ENCODE measurements at places on chromosomes 13 and 19.

DNA sequence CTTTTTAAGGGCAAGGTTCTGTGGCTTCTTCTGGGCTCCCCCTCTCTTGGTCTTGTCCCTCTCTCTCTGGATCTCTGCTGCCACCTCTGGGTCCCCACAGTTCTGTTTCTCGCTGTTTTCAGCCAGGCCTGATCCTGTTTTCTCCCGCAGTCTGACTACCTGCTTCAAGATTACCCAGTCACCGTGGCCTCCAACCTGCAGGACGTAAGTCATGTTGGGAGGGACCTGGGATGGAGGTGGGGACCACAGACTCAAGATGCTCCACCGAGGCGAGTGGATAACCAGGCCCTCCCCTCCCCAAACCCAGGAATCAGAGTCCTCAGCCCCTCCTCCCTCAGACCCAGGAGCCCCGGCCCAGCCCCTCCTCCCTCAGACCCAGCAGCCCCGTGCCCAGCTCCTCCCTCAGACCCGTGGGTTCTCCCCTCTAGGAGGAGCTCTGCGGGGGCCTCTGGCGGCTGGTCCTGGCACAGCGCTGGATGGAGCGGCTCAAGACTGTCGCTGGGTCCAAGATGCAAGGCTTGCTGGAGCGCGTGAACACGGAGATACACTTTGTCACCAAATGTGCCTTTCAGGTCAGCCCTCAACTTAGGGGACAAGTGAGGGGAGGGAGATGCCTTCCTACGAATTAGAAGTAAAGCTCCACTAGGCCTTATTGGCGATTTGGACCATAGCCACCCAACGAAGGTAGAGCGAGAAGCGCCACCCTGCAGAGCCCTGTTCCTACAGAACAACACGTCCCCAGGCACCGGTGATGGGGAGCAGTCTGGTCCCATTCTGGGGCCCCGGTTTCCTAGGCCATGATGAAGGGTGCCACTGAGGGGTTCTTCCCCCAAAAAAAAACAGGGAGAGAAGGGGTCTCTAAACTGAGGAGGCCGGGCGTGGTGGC, 2.2 kb downstream of the FLT3LG start:
- peak; percentile 80 for DNase-seq

DNA sequence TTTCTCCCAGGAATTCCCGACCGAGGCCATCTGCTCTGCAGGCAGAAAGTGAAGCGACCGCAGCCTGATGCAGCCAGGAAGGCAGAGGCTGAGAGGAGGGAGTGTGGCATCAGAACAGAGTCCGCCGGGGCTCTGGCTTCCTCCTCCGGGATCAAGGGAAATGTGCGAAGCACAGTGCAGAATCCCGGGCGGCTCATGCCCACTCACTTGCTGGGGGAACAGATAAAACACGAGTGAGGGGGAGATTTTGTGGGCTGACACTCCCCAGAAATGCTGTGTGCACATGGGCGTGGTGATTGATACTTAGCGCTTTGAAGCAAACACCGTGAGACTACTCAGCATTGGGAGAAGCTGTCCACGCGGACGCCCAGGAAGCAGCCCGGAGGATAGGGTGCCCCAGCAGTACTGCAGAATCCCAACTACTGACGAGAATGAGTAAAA, 75.3 kb upstream of the POMP start:
- no peak for DNase-seq

DNA sequence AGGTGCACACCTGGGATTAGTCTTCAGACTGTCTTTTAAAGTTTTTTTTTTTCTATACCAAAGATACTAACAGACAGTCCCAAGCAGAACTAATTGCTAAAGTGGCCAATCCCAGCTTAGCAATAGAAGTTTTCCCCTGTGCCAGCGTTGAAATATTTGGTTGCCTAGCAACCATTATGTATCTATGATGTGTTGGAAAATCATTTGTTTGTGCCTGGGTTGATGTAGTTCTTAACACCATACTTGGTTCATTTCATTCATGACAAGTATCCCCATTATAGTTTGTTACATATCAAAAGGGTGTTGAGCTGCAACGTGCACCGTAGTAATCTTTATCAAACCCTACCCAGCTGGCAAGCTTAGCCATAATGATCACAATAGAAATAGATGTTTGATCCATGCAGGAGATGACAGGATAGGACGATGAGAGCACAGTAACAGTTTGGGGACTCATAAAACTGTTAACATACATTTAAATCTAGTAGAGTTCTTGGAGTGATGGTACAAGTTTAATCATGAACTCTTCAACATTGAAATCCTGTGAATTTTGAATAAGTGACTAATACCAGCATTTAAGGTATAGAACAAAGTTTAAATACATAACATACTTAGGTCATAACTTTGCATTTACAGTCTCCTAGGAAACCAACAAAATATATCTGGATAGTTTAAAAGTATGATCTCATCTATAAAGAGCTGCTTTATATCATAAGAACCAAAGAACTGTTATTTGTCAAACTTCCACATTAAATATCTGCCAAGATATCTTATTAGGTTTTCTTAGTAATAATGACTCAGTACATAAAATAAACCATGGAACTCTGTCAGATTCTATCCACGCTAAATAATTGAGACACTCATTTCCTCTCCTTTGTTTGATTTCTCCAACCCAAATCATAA, 73.4 kb downstream of the MBNL2 start:
- no peak for DNase-seq

- peak; percentile 79 for DNase-seq
Observed at GRCh38 chr19:47247308-47247990, 8.9 kb upstream of the CCDC9 start.

GRCh38 chr19:38678891-38679494, 31.5 kb downstream of the ACTN4 start:
- DNase-seq: no peak

DNA sequence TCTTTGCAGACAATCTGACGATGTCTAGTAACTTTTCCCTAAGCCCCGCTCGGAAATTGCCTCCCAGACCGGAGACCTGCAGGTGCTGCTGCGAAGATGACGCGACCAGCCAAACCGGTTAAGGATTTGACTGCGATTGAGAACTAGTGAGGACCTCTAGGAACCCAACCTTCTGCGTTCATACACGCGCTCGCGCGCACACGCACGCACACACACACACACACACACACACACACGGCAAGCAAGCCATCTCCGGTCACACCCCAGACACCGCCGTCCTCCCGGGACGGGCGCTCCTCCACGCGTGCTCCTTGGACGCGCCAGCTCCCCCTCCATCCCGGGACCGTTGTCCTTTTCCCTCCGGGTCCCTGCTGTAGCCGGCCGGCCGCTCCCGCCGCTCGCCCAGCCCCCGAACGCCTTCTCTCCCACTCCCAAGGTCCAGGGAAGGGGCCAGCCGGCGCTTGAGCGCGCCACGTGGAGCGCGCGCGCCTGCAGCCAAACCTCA, 1.2 kb downstream of the TBC1D4 start:
- DNase-seq: peak; percentile 11

DNA sequence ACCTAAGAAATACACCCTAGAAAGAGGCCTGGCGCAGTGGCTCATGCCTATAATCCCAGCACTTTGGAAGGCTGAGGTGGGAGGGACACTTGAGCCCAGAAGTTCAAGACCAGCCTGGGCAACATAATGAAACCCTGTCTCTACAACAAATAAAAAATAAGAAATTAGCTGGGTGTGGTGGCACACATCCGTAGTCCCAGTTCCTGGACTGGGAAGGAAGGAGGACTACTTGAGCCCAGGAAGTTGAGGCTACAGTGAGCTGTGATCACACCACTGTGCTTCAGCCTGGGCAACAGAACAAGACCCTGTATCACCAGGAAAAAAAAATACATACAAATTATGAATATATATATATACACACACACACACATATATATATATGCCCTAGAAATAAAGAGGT, 42.7 kb downstream of the PHF11 start:
- DNase-seq: no peak

DNA sequence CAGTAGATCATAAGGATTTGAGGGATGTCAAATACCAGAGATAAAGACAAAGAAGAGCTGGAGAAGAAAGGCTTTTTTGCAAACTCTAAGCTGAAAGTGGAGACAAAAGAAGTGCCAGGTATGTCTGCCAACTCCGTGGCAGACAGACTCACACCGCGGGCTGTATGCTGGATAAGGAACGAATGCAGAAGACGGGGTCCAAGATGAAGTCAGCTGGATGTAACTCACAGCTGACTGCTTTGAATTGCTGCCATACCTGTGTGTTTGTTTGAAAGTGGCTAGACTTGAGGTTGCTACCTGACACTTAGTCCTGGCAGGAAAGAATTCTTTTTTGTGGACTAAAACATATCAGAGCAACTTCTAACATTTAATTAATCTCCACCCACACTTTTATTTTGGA, 398.8 kb downstream of the DLEU7 start:
- DNase-seq: no peak

- no peak for DNase-seq
Observed at GRCh38 chr13:60230593-60230992, 66.9 kb upstream of the DIAPH3 start.

DNA sequence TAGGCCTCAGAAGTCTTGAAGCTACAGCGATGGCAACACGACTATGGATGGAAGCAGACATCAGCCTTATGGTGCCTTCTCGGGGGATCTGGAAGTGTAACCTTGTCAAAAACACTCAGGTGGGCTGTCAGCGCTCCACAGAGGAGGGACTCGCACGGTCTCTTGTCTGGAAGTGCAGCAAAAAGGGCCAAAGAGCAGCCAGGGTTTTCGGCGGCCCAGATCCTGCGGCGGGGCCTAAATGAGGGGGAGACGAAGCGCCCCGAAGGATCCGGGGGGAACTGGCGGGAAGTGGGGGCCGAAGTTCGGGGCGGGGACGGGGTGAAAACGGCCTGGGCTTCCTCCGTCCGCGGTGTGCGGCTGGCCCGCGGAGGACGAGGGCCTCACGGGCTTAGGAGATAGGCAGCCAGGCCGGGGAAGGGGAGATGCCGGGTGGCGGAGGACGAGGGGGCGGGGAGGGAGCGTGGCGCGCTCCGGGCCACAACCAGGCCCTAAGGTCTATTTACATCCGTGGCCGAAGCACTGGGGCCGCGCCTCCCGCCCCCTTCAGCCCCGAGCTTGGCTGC, 637 bp downstream of the RANBP3 start:
- no peak for DNase-seq

GRCh38 chr19:41584931-41585330, 9.0 kb downstream of the CEACAM21 start:
- DNase-seq: no peak

DNA sequence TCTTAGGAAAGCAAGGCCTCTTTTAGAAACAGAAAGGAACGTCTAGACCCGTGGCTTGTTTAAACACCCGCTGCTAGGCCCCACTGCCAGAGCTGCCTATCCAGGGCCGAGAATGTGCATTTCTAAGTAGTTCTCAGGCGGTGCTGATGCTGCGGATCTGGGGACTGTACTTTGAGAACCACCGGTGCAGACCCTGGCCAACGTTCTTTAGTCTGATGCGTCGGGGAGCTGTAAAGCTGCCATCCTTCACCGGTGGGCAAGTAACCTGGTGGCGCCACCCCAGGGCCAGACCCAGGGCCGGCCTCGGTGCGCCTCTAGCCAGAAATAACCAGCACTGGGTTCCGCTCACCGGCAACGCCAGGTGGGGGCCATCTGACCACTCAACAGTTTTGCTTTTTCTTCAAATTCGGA, 47.1 kb downstream of the TGDS start:
- peak; percentile 35 for DNase-seq

DNA sequence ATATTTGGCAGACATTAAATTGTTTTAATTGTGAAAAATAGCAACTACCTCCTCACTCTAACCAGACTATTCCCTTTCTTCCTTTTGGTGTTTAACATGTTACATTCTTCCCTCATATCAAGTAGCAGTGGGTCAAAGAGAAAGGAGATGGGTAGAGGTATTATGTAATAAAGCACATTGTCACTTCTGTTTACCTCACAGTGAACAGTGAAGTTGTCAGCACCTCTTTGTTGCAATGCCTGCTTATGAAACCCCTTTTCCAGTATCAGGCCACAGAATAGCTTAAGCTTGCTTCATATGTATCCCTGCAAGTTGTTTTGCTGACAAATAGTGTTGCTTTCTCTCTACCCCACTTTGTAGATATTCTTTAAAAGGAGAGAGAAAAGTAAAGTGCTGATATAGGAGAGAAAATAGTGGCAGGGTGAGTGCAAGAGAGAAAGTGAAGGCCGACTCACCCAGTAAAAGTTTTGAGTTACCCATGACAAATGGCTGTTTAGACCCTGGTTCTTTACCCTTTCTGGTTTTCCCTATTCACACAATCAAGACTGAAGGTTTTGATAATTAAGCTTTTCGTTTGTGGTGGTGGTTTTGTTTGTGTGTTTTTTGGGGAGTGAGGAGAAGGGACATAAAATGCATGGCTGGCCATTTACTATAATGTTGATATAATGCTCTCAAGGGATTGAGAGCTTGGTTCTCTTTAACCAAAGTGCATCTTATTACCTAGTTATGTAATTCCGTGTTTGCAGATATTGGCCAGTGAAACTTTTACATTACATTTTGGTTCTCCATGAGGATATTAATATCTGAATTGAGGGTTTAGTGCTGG, 3.7 kb downstream of the ITM2B start:
- no peak for DNase-seq

DNA sequence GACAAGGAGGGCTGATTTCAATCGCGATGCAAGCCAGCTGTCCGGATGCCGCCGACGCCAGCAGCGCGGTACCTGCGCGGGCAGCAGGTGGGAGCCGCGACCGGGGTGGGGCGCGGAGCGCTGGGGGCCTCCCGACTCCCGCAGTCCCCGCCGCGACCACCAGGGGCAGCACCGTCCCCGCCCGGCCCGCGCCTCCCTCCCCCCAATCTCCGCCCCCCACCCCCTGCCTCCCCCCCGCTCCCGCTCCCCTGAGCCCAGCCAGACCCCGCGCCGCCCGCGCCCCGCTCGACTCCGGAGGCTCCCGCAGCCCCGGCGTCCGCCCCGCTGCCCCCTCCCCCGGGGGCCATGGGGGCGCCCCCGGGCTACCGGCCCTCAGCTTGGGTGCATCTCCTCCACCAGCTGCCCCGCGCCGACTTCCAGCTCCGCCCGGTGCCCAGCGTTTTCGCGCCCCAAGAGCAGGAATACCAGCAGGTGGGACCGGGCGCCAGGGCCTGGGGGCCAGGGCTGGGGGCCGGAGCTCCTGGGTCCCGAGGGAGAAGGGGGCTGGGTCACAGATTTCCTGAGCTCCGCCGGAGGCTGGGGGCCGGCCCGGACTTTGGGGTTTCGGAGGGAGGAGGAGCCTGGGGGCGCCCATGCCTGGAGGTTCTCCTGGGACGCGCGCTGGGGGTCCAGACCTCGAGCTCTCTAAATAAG, at the start of gene TTYH1:
TTYH1 (plus strand) TSS at position 257 of the 693 bp plus-strand sequence; CDS start at position 346, 89 bp downstream.
- peak; percentile 45 for DNase-seq

DNA sequence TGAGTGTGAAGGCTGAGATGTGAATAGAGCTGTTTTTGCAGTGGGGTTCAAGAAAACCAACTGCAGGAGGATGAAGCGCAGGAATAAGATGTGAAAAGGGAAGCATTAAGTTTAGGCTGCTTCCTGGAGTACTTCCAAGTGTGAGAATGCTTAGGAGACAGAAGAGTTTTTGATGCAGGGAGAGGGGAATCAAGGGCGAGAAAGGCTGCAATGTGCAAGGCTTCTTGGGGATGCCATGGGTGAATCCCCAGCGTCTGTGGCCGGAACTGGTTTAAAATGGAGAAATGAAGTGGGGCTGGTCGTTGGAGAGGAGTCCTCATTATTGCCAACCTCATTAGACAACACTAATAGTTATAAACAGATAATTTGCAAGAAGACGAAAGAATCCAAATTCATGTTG, 764.9 kb downstream of the LIG4 start:
- no peak for DNase-seq

Measured in activated T-cell treated with anti-CD3 and anti-CD28 coated beads for 48 hours (primary cell).